ENCODE measurements at places on chromosomes 16 and 17.

DNA sequence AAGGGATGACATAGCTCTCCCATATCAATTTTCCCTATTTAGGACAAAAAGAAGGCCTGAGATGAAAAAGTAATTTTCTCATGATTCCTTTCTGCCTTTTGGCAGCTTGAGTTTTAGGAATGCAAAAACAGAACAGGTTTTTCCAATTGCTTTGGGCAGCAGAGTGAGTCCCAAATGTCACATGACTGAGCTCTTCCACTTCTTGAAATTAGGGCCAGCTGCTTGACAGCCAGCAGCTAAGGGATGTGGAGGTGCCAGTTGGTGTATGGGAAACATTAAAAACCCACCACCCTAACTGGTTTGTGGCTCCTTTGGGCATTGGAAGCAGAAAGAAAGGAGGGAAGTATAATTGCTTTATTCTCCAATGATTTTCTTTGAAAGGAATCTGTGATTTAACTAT is 133.8 kb upstream of the FAM20A start:
- DNase-seq: no peak

DNA sequence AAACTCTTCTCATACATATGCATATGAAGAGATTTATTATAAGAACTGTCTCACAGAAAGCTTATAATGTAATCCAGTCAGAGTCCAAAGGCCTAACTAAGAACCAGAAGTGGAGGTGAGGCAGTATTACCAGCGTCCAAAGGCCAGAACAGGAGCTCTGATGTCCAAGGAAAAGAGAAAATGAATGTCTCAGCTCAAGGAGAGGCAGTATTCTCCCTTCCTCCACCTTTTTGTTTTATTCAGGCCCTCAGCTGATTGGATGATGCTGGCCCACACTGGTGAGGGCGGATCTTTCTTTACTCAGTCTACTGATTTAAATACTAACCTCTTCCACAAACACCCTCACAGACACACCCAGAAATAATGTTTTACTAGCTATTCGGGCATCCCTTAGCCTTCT is 43.4 kb downstream of the FBXL20 start:
- DNase-seq: no peak

- DNase-seq: no peak
These were observed 49.8 kb downstream of the CDH1 start for GRCh38 chr16:68786685-68787418.

- DNase-seq: no peak
These were observed 26.7 kb upstream of the TOX3 start for GRCh38 chr16:52573365-52574299.

DNA sequence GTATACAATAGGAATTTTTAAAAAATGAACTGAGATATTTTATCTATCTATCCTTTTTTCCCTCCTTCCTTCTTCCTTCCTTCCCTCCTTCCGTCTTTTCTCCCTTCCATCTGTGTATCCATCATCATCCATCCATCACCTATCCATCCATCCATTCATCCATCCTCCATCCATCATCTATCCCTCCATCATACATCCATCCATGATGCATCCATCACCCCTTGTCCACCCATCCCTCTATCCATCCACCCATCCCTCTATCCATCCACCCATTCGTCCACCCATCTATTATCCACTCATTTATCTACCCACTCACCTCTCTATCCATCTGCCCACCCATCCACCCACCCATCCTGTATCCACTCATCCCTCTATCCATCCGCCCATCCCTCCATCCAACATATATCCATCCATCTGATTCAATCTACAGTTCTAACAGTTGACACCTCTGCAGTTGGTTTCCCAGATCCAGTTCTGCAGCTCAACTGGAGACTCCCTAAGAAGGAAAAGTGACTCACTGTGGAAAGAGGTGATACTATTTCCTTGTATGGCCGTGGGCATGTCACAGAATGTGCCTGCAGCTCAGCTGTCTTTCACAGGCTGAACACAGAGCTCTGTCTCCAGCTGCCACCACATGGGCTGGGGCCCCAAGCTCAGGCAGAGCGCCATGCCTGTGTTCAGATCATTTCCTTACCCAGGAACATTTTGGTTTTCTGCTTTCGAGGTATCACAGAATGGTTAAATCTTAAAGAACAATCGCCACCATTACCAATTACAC is 130.8 kb downstream of the XYLT1 start:
- DNase-seq: no peak

DNA sequence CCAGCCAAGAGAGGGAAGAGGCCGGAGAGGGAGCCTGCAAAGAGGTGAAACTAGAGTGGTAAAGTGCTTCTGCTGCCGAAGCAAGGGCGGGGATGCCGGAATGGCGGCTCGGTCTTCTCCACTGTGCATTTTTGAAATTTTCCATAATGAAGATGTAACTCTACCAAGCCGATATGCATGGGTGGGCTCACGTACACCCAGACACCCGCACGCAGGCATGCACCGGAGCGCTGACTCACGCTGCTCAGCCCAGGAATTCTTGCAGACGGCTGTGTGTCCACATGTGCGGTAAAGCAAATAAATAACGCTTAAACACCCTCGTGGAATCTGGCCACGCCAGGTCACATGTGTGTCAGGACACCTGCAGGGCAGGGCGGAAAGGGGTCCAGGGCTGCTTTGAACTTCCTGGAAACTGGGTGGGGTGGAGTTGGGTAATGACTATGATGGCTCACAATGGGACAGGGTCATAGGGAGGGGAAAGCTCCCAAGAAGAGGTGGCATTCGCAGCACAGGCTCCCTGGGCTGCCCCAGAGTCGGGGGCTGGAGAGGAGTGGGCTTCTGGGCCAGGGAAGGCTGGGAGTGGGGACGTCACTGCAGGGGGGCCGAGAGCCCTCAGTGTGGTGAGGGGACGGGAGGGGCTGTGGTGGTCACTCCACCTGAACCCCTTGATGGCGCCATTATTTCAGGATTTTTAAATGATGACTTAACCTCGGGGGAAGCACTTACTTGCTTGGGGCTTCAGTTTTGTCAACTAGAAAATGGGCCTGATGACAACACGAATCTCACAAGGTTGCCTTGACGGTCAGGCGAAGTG is 265.5 kb downstream of the PARN start:
- no peak for DNase-seq

DNA sequence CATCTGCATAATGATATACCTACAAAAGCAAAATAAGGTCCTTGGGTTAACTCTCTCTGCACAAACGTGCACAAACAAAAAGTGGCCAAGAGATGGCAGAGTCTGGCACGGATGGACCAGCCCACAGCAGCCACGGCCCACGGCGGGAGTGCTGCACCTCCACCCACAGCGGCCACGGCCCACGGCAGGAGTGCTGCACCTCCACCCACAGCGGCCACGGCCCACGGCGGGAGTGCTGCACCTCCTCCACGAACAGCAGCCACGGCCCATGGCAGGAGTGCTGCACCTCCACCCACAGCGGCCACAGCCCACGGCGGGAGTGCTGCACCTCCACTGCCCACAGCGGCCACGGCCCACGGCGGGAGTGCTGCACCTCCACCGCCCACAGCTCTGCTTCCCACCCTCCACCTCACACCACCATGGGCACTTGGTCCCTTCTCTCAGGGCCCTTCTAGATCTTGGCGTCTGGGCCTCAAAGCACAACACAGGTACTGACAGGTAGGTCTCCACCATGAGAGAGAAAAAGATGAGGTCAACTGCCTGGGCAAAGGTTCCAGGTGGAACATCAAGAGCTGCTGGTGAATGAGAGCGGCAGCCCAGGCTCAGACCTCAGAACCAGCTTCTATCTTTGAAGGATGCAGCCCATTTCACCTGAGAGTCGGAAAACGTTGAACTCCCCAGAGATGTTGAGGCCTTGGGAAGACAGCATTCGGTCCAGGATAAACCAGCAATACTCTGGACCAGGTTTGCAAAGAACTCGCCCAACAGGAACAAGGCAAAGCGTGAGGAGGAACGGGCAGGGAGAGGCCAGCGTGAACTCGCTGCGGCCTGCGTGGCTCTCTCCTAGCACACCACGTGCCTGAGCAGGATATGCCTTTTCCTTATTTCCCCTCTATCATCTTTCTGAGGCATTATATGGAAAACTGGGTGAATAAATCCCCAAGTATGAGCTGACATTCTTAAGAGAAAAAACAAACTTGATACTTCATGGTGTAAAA is 124.5 kb downstream of the ZNF778 start:
- DNase-seq: no peak

DNA sequence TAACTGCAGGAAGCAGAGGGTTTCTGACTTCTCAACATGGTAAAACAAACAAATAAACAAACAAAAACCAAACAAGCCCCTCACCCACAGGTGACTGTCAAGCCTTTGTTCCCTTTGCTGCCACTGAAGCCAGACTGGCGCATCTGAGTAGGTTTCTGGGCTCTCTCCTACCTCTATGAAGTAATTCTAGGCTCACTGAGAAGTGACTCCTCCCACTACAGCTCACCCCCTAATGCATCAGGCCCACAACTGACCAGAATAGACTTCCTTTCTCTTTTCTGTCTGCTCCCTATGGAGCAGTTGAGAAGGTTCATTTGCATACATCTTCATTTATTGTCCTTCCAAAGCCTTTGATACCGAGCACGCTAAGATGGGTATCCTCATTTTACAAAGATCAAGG is 77.0 kb upstream of the CCL2 start:
- DNase-seq: no peak

DNA sequence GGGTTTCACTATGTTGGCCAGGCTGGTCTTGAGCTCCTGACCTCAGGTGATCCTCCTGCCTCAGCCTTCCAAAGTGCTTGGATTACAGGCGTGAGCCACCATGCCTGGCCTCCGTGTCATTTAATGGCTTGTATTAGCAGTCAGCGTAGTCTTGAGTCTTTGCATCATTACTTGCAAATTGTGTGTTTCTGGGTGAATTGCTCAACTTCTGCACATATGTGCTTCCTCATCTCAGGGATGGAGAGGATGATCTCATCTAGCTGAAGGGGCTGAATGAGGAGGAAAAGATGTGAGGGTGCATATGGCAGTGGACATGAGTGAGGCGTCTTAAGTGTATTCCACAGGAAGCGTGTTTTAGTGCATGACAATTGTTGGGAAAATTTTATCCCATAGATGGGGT is 155.8 kb downstream of the SNX29 start:
- DNase-seq: no peak

- no peak for DNase-seq
These were observed 12.2 kb downstream of the CTC1 start for GRCh38 chr17:8235676-8236075.

- DNase-seq: no peak
These were observed 4.2 kb downstream of the SNN start for GRCh38 chr16:11672206-11673090.

DNA sequence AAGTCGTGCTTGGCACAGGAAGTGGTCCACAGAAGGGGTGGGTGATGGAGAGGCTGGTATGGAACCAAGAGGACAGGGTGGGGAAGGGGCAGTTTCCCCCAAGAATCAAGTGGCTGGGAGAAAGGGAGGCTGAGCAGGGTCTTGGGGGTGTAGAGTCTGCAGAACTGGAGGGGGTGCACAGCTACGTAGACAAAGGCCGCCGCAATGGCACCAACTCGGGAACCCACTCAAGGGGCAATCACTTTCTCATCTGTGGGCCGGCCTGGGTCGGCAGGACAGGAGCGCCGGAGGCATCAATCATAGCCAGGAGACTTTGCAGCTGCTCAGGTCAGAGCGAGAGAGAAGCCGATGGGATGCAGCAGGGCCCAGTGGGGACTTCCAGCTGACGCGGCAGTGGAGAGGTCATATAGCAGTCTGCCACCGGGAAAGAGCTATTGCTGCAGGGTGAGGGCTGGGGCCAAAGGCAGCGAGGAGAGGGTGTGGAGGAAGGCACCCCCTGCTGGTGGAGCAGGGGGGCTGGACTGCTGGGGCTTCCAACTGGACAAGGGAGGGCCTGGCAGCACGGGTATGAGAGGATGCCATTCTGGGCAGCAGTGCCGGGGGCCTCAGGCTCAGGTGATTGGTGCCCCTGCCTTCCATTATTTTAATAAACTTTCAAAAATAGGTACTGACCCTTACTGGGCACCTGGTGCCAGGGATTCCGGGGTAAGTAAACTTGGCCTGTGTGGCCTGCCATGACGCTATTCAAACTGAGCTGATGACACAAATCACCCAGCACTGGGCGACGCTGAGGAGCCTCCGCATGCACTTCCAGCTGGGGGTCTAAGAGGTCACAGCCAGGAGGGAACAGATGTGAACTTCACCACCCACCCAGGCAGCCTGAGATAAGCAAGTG is 52.5 kb upstream of the MTSS2 start:
- DNase-seq: no peak

- no peak for DNase-seq
These were observed 51.4 kb downstream of the SOCS1 start for GRCh38 chr16:11204513-11205047.

DNA sequence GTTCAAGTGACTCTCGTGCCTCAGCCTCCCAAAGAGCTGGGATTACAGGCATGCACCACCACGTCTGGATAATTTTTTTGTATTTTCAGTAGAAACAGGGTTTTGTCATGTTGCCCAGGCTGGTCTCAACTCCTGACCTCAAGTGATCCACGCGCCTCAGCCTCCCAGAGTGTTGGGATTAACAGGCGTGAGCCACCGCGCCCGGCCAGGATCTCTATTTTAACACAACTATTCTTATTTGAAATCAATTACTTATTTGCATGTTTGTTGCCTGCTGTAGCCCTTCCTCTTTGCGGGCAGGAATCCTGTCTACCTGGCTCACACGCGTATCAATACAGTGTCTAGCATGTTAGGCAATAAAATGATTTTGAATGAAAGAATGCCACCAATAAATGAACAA is 818 bp upstream of the CNEP1R1 start:
- DNase-seq: no peak

GRCh38 chr17:4327606-4328005 is 38.9 kb downstream of the UBE2G1 start:
- DNase-seq: no peak

GRCh38 chr17:65060631-65061254 is 4.2 kb upstream of the GNA13 start:
- DNase-seq: no peak

DNA sequence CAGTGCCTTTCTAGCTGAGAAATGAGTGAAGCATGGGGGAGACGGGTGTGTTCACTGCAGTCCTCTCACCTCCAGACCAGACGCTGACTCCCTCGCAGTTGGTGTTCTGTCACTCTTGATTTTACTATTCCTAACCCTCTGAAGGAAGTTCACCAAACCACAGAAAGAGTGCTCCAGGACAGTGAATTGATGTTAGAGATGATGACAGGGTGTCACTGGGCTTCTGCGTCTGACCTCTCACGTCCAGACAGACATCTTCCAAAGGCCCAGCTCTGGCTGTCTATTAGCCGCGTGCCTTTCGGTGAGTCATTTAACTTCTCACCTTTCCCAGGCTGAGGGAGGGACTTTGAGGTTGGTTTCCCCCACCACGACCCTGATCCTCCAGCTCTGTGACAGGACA is 8.2 kb downstream of the CRAMP1 start:
- DNase-seq: no peak

- no peak for DNase-seq
These were observed 3.7 kb downstream of the PHF12 start for GRCh38 chr17:28947639-28948038.

- DNase-seq: no peak
These were observed 362.8 kb downstream of the PMP22 start for GRCh38 chr17:14902297-14902696.

- no peak for DNase-seq
These were observed 151.5 kb downstream of the AATF start for GRCh38 chr17:37100231-37100630.

Data from NT2/D1 (cell line).